ENCODE measurements at places on chromosomes 11 and 22.

DNA sequence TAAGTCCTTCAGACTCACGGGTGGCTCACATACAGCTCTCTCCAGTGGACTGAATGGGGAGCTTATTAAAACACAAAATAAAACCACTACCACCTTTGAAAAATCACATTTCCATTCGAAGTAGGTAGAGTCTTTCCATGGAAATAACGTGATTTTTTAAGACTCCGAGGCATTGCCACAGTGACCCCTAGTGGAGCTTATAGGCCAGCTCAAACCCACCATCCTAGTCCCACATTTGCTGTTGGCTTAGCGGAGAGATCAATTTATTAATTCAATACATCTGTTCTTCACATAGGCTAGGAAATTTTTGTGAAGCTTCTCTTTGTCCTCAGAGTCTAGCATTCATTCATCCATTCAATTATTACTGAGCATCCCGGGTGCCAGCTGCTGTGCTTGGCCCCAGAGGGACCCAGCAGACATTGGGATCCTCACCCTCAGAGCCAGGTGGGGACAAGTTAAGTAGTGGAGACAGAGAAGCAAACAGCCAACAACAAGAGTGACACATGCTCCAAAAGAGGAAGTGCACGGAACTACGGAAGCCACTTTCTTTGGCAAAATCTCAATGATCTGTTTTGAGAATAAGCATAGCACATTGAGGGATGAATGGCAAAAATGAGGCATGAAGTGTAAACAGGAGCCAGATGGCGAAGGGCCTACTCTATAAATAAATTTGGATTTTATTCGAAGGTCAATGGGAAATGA, 10.2 kb upstream of the P4HA3 start:
- DNase-seq = peak; percentile 57

GRCh38 chr11:127247261-127247851, 246.8 kb upstream of the KIRREL3 start:
- DNase-seq = no peak

DNA sequence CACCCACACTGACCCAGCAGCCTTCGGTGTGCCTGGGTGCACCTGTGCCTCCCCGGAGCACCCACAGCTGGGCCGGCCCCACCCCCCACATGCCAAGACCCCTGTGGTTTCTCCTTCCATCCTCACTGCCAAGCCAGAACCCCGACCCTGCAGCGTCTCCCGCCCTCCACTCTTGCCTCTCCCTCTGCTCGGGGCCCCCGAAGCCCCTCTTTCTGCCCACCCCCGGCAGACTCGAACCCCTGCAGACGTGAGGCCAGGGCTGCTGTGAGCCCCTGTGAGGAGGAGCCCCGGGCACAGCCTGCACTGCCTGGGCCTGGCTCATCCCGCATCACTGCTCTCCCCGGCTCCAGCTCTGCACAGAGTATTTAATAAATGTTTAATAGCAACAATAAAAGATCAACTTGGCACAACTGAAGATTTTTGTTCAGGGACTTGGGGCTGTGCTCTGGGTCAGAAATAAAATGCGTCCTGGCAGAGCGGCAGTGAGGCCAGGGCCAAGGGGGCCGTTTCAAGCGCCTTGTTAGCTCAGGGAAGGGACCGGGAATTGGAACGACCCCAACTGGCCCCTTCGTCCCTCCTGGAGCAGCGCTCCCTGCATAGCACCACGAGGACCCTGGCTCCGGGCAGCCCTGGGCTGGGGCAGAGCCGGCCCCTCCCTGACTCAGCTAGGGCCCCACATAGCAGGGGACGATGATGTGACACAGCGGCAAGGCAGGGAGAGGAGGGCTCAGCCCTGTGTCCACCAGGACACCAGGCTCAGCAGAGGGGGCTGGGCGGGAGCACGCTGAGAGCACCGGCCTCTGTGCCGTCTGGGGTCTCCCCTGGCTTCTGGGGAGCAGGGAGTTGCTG, 520.8 kb downstream of the BRD1 start:
- DNase-seq = no peak

DNA sequence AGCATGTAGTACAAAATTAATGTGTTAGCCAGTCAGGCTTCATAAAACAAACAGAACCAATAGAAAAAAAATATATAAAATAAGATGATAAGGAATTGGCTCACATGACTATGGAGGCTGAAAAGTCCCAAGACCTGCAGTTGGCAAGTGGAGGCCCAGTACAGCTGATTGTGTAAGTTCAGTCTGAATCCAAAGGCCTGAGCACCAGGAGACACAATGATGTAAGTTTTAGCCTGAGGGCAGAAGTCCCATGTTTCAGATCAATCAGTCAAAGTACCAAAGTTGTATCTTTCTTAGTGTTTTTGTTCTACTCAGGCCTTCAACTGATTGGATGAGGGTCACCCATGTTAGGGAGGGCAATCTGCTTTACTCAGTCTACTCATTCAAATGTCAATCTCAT, 14.3 kb upstream of the OR10D3 start:
- DNase-seq = no peak

DNA sequence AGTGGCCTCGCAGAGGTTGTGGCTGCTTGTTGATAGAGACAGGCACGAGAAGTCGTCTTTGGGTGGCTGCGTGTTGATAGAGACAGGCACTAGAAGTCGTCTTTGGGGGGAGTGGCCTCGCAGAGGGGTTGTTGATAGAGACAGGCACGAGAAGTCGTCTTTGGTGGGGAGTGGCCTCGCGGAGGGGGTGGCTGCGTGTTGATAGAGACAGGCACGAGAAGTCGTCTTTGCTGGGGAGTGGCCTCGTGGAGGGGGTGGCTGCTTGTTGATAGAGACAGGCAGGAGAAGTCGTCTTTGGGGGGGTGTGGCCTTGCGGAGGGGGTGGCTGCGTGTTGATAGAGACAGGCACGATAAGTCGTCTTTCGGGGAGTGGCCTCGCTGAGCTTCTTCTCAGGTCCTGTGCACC, 328.8 kb downstream of the TBC1D22A start:
- DNase-seq = no peak

- no peak for DNase-seq
Measured at GRCh38 chr11:69865707-69866106, 46.5 kb upstream of the FGF3 start.

DNA sequence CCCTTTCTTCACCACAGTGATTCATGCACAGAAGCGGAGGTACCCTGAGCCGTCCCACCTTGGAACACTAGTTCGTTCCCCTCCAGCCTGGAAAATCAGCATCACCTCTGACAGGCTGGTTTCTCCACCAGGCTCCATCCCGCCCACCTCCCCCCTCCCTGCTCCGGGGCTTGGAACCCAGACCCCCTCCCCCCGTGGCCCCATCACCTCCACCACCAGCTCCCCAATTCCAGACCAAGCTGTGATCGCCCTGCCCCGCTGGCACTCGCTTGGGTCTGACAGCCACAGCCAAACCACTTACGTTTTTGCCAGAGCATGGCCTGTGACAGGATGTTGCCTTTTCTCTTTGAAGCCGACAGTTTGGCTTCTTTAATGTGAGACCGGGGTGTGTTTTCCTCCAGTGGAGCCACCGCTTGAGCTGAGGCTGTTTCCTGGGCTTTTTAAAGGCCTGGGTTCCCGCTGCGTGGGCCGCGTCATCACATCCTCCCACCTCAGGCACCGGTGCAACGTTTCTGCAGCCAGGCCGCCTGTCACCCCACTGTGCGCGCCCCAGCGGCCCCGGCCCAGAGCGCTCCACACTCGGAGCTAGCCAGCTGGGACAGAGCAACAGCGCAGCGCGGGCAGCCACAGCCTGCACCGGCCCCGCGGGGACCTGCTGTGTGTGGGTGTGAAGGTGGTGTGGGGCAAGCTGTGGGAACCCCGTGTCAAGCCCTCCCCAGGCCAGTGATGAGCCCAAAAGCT, at the start of gene POU2AF1:
TSS of gene POU2AF1 (minus strand) at position 415 of the 741 bp plus-strand sequence. CDS start at position 317, 98 bp downstream.
- no peak for DNase-seq

- DNase-seq = no peak
Measured at GRCh38 chr11:1628506-1629325, 859 bp upstream of the KRTAP5-5 start.

DNA sequence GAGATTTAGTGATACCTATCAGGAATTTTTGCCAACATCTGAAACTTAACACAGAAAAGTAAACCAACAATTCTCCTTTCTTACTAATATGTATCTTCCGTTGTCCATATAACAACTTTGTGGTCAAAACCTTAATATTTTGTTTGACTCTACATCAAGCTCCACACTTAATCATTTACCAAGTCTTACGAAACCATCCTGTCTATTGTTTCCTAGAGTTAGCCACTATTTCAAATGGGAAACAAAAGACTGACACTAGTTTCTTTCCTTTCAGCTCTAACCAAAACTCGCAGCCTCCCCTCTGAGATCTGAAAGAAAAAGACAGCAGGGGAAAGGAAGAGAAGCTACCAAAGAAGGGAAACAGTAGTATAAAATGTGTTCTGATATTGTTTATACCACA, 26.5 kb upstream of the PRDM10 start:
- DNase-seq = no peak
